ENCODE measurements at places on chromosomes 6 and 20.

- no peak for DNase-seq
Observed at GRCh38 chr20:34110745-34111641, 1.1 kb downstream of the EIF2S2 start.

GRCh38 chr20:41861772-41862422 lies 243.7 kb upstream of the CHD6 start:
- DNase-seq, result no peak

DNA sequence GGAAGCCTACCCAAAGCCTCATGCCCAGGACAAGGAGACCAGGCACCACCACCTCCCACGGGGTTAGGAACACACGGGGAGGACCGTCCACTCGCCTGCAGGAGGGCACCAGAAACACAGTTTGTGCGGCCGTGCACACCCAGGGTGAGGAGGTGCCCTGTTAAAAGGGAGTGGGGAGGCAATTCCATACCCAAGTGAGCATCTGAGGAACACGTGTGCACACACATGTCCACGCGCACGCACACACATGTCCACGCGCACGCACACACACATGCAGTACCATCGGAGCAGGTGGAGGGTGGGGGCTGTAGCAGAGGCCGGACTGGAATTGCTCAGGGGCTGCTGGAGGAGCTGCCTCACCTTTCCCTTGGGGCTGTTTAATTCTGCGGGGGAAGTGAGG lies 259.4 kb downstream of the TAF4 start:
- no peak for DNase-seq

- no peak for DNase-seq
Observed at GRCh38 chr6:45540375-45540920, 162.7 kb upstream of the SUPT3H start.

DNA sequence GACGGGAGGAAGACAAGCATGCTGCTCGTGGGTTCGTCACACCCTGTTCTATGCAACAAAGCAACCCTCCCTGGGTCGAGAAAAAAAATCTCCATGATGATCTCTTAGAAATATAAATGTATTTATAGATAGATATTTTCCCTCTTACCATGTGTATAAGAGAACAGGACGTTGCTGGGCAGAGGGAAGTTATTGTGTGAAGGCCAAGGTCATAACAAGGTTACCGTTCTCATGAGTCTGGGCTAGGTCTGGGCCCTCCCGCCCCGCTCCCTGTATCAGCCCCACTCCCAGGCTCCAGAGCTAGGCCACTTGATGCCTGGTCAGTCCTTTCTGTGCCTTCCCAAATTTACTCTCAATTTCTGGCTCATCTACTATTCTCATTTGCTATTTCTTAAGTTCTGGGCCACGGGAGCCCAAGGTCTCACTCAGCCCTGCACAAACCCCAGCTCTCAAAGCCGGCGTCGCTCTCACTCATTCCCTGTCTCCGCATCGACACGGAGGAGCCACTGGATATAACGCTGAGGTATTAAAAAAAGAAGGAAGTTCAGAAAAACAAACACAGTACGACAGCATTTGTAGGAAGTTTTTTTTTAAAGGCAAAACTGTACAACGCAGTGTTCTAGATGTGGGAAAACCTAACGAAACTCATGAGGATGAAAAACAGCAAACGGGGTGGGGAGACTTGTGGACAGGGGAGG lies 96.8 kb downstream of the PSMG4 start:
- DNase-seq, result no peak

DNA sequence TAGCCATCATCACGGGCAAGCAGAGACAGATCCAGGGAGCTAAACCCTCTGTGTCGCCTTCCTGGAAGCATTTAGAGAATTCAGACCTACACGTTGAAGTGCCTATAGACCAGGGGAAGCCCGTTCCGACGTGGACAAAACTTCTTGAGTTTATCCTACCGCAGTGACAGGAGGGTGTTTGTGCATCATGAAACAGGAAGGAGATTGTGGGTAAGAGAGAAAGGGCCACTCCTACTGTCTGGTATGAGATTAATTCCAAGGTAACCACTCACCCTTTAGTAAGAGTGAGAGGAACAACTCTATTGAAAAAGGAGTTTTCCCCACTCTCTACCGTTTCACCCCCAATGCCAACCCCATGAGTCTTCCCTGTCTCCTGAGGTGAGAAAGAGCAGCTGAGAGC lies 133.7 kb downstream of the TFAP2C start:
- DNase-seq, result no peak

GRCh38 chr20:31719644-31720485 lies 2.8 kb downstream of the BCL2L1 start:
- no peak for DNase-seq

- DNase-seq, result no peak
Observed at GRCh38 chr6:31713991-31714684, 1.0 kb upstream of the LY6G6D start.

DNA sequence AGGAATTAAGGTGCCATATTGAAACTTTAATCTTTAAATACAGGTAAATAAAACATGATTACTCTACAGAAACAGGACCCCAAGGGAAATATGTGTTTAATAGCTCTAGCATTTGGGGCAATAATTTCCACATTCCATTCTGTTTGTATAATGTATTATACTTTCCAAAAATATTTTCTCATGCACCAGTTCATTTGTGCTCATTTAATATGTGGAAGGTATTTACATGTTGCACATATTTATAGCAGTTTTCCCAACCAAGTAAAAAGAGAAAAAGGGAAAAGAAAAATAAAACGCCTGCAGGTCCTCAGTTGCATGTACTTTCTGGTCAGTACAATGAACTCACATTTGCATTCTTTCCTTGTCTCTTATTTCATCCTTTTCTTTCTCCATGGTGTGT lies 129.5 kb upstream of the SULF2 start:
- DNase-seq, result no peak

GRCh38 chr6:107511511-107511993 lies 21.6 kb downstream of the SOBP start:
- DNase-seq, result no peak

DNA sequence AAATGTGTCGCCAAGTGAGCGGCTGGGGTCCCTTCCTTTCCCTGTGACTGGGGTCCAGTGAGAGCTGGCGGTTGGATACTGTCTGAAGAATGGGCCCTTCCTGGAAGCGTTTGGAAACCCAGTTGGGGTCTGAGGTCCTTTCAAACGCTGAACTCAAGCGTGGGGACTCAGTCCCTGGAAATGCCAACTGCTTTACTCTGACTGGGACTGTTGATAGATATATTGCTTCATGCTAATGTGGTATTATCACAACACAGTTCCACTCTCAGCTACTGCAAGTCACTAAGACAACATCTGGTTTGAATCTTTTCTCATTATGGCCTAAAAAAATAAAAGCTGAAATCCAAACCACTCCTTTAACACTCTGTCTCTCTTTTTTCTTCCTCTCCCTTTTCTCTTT lies 23.7 kb upstream of the PSMF1 start:
- no peak for DNase-seq

DNA sequence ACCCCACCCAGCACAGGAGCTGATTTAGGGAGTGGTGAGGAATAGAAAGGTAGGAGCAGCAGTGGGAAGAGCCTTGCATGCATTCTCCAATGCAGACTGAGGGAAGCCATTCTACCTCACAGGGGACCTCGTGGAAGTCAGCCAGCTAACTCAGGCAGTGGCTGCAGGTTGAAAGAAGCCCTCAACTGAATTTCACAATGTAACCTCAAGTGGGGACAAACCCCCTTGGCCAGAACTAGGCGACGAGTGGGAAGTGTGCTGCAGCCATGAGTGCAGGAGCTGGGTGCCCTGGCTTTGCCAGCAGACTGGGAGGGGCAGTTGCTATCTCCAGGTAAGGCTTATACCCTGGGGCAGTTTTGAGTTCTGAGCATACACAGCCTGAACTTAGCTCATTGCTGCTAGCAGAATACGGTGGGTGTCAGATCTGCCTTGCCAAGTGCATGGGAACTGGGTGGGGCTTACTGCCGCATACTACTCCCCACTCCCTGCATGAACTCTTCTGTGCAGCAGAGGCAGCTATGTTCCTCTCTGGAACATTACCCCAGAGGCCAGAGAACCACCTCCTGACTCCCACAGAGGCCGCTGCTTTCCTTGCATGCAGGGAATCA lies 126.5 kb downstream of the CDK19 start:
- DNase-seq, result no peak

DNA sequence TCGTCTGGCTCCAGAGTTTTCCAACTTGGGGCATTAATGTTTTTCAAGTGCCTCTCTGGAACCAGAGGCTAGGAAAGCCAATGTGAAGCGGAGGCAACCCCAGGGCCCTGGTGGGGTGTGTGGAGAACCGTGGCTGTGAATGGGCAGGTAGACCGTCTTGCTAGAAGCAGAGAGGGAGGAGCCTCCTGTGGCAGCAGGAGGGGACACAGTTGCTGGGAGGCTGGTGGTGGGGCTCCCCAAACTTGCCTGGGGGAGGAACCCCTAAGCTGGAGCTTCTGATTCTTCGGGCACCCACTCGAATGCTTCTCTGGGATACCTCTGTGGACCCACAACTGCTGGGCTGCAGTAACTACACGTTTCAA lies 65.3 kb upstream of the APCDD1L start:
- no peak for DNase-seq

GRCh38 chr20:3316136-3316535 lies 77.1 kb upstream of the SLC4A11 start:
- DNase-seq, result no peak
